Fibroblast of upper back skin (primary cell): ENCODE measurements at places on chromosomes 1 and 21.

DNA sequence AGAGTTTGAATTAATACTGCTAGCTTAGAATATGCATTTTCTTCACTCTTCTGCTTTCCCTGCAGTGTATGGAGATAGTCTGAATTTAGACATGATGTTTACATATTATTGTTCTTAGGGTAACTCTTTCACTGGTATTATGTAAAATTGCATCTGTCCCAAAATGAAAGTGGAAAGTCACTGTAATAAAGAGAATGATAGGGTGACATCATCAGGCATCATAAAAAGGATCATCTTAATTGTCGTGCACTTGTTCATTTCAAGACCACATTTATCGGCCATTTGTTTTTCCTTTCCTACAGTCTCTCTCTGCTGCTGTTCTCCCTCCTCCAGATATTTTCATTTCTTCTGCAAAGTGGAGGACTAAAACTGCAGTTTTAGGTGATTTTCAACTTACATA lies 61.9 kb upstream of the ZNF281 start:
- no peak for DNase-seq

- no peak for DNase-seq
These were observed 30.1 kb downstream of the KCNJ15 start for GRCh38 chr21:38286739-38287471.

GRCh38 chr1:1185101-1185765 lies 11.6 kb downstream of the TTLL10 start:
- DNase-seq = no peak

GRCh38 chr1:71651214-71651613 lies 570.4 kb upstream of the ZRANB2 start:
- no peak for DNase-seq

- DNase-seq = peak; percentile 78
These were observed at the start of gene GBP2 for GRCh38 chr1:89125913-89126580. GBP2 (minus strand) TSS chr1:89126114; CDS start chr1:89121966, 4,148 bp downstream.

DNA sequence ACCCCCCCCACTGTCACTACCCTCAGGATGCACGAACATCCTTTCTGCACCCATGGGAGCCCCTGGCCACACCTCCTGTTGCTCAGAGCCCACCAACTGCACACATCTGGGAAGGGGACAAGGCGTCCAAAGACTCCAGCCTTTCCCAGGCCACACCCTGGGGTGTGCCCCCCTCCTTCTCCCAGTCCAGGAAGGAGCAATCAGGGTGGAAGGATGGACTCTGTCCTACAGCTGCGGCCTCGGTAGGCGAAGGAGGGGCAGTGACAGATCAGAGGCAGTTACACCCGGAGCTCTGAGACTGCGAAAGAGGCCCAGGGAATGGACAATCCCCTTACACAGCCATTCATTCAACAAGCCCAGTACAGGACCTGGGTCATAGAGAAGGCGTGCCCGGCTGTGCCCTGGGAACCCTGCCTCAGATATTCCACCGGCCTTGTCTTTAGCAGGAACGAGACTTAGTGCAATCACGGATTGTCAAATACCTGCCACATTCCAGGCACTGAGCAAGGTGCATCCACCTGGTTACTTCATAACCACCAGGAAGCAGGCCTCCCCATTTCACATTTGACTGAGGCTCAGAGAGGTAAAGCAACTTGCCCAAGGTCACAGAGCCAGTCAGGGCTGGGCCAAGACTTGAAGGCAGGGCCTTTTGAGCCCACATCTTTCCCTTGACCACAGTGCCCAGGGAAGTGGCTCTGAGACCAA lies 9.4 kb downstream of the HSPG2 start:
- DNase-seq = peak; percentile 35

- no peak for DNase-seq
These were observed 48.9 kb downstream of the CD247 start for GRCh38 chr1:167469280-167469965.

- no peak for DNase-seq
These were observed 12.2 kb downstream of the AMY1C start for GRCh38 chr1:103761896-103762295.

GRCh38 chr1:207857447-207857846 lies 53.5 kb downstream of the CD34 start:
- DNase-seq = no peak

GRCh38 chr1:41322835-41323234 lies 38.4 kb upstream of the FOXO6 start:
- peak; percentile 9 for DNase-seq

DNA sequence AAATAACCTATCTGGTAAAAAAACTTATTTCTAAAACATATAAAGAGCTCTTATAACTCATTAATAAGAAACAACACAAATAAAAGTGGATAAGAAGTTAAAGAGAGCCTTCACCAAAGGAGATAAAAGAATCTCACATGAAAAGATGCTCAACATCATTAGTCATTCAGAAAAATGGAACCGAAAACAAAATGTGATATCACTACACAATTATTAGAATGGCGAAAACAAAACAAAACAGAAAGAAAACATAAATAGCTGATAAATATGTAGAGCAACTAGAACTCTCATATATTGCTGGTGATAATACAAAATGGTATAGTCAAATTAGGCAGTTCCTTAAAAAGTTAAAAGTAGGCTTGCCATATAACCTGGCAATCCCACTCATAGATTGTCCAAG lies 1109.3 kb downstream of the PLA2G4A start:
- no peak for DNase-seq

DNA sequence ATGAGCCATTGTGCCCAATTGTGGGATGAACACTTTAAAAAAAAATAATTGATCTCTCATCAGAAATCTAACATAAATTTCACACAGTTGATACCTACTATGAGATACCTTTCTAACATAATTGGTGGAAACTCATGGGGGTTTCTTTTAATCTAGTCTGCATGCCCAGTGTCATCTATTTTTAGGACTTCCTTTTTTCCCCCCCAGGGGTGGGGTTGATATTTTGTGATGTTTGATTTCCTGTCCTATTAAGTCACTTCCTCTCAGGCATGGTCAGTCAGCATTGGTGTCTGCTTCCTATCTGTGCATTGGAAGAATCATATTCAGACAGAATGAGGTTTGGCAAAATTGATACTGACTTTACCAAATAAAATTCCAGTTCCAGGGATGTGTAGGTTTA lies 21.5 kb downstream of the NFYC start:
- DNase-seq = peak; percentile 32

DNA sequence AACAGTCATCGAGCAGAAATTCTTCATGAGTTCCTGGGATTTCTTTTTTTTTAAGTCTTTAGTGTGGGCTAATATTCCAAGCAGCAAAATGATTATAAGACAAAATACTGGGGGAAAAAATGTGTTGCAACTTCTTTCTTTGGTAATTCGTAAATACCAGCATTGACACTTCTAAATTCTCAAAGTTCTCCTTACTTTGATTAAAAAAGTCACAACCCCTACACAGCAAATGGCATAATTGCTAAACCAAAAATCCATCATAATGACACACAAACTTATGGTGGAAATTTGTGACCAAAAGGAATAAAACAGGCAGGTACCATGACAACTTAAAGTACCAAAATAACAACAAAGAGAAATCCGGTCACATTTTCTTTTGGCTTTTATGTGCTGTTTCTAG lies 585.2 kb upstream of the PKN2 start:
- DNase-seq = peak; percentile 3

- DNase-seq = peak; percentile 21
These were observed 37.3 kb downstream of the MACO1 start for GRCh38 chr1:25468033-25468432.

DNA sequence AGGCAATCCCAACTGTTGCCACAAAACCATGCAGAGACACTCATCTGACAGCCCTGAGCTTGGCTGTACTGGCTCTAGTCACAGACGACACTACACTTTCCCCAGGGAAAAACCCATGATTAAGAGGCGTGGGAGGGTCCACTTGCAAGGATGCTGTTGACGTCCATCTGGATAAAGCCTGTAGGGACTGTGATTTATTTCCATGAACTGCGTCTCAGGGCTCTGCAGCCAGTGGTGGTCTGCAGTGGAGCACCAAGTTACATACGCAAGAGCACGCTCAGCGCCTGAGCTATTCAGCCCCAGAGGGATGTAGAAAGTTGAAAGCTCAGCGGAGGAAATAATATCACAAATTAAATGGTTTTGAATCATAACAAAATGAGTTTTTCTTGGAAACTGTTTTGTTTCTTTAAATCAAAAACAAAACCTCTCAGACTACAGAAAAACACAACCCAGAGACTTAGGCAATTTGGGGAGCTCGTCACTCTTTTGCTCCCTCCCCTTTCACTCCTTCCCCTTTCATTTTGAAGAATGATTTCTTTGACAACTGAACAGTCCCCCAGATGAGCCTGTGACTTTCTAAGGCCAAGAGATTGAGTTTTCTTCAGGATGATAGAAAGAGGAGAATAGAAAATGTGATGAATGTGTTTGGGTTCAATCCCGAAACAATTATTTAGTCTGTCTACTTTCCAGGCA lies 71.2 kb downstream of the NGF start:
- peak; percentile 47 for DNase-seq

GRCh38 chr1:227730630-227731151 lies 4.4 kb downstream of the JMJD4 start:
- no peak for DNase-seq

DNA sequence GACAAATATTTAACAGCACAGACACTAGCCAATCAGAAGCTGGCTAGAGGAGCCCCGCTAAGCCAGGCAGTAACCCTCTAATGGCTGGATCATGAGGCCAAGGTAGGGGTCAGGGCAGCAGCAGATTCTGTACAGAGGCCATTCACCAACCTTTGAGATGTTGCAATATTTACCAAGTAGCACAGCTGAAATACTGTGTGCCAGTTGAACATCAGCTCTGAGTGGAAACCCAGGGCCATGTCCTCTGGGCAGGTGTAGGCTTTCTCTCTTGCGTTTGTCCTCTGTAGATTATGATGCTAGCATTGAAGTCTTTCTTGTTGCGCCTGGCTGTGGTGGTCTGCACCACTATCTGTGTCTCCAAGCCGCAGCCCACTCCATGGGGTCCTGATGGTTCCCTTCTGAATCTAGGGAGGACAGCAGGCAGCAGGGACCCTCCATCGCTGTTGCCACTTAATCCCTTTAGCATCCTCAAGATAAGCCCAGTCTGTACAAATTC lies 2.5 kb upstream of the COG2 start:
- DNase-seq = no peak

DNA sequence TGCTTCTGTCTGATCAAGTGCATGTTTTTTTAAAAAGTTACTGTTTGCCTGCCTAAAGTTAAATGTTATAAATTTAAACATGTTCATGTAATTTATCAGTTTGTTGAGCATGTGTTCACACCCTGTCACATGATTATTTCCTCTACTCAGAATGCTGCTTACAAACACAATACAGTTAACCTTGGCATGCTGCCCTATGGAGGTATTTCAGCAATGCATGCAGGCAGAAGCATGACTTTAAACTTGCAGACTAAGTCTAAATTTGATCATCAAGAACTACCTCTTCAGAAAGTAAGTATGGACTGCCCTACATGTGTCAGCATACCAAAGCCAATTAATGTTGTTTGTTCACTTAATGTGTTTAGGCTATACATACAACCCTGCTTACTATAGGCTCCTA lies 161.6 kb downstream of the LRRC40 start:
- DNase-seq = peak; percentile 83

DNA sequence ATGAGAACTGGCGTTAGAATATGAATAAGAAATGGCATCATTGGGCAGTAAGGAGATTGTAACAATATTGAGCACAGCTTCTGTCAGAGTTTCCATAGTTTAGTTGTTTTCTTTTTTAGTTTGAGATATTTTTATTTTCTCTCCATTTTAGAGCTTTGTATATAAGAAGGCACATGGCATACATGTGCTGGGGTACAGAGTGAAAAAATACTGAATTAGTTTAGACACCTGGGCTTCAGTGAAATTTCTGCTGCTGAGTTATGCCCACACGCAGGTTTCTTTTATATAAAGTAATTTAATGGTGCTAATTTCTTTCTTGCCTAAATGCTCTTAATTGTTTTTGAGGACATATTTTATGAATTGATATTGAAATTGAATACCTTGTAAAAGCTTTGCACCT lies 53.6 kb upstream of the RWDD3 start:
- no peak for DNase-seq

DNA sequence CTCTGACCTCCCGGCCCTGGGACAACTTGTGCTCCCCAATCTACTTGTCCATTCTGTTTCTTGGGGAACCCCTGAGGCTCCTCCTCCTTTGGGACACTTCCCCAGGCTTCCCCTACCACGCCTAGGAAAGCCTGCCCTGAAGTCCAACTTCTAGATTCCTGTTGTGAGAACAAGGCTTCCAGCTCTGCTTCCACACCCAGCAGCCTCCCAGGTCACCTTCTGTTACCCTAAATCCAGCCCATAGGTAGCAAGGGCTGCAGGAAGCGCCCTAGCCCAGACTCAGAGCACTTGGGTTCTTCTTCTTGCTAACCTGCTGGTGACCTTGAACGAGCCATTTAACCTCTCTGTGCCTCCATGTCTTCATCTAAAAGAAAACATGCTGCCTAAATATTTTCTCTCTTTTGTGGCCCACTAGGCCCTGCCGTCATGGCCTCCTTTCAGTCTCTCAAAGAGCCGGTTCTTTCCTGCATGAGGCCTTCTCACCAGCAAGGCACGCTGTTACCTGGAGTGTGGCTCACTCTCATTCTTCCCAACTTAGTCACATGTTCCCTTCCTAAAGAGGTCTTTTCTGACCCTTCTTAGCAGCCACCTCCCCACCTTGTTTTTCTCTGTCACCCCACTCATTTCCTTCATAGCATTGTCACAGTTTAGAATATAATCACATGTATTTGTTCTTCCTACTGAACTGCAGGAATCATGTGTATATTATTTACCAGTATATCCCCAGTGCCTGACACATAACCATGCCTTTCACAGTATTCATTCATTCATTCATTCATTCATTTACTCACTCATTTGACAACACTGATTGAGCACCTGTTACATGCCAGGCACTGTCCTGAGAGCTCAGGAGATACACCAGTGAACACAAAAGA lies 1.4 kb downstream of the CAPN2 start:
- DNase-seq = no peak

GRCh38 chr1:1237874-1238701 lies 6.1 kb downstream of the B3GALT6 start:
- no peak for DNase-seq

DNA sequence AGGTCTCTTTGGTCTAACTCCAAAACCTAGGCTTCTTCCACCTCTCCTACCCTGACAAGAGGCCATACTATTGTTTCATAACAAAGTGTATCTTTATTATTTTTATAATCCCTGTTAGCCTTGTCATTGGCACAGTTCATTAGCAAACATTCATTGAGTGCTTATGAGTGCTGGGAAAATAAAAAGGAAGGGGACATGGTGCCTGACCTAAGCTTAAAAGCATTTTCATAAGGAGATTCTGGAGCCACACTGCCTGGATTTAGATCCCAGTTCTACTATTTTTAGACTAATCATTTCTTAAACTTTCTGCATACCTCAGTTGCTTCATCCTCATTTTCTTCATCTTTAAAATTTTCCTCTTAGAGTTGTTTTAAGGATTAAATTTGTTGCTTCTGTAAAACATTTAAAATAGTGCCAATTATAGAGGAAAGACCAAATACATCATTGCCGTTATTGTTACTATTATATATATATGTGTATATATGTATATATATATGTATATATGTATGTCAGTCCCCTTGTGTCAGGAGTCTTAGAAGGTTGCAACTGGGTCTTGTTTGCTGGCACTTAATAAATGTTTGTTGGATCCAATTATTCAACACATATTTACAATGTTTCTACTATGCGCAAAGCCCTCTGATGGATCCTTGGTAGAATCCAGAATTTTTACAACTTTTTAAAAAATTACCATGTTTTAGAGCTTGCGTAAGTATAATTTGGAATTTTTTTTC lies 250.9 kb upstream of the SGIP1 start:
- no peak for DNase-seq

- DNase-seq = no peak
These were observed 18.7 kb downstream of the PRAMEF1 start for GRCh38 chr1:12809933-12810332.
